ENCODE measurements at places on chromosomes 12 and 14.

GRCh38 chr12:32768518-32768917 lies 12.8 kb upstream of the YARS2 start:
- DNase-seq, result no peak

GRCh38 chr14:62081012-62081612 lies 318.9 kb downstream of the SNAPC1 start:
- DNase-seq, result no peak

DNA sequence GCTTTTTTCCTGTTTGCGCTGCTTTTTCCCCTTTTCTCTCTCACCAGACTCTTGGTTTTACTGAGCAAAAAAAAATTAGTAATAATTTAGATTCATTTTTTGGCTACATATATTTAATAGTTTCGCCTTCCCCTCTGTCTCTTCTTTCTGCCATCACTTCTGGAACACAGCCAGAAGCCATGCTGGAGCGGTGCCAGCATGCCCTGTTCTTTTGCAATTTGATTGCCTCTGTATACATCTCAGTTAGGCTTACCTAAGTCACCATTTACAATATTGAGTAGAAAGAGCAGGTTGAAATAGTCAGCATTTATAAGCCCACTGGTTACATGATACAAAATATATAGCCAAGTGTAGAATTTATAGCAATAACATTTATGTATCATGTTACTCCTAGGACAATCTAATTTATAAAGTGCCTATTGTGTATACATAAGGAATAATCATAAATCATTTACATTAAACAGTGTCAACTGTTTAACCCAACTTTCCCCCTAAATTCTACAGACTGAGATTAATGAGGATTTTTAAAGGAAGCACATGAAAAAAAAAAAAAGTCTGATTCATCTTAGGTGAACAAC lies 413.8 kb upstream of the SOX5 start:
- DNase-seq, result no peak

- no peak for DNase-seq
Measured at GRCh38 chr14:62079038-62079437, 316.8 kb downstream of the SNAPC1 start.
